ENCODE measurements at places on chromosomes 6 and 20. TPM values are rescaled to one million over a fixed set of nuclear protein-coding genes. Genes with fewer than 3 reads are reported as not detected.

DNA sequence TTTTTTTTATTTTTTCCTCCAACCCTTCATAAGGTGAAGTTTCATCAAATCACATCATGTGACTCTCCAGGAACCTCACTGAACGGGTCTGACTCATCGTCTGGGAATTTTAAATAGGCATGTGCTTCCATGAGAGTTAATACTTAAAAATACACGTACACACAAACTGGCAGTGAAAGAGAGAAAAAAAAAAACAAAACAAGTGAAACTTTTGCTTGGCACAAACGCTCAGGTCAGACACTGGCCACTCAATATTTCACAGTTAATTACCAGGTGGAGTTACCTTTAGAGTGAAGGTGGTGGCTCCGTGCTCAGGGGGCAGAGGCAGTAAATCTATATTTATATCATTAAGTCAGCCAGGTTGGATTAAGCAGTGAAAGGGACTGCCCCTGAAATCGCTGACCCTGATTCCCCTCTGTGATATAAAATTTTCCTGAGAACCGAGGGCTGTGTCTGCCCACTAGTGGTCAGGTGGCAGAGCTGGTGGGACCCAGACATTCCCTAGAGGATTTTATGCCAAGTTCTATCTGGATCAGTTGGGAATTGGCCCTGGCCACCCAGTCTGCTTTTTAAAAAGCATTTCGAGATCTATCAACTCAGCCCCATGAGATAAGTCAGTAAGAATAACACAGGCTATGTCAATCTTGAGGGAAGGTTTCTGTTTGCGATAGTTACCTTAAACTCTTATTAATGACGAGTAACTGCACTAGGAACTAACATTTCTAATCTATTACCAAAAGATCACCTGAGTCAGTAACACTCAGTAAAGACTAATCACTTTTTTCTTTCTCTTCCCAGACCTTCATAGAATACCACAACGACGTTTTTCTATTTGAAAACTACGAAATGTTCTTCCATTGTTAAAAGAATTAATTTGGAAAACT, 259.1 kb downstream of the HDGFL1 start:
- H3K36me3 ChIP-seq, result no peaks in the 10 kb centered on the region
- H3K4me1 ChIP-seq, result no peaks in the 10 kb centered on the region
- H3K27ac ChIP-seq, result no peak overlapping the region
- H3K27me3 ChIP-seq, result no peaks in the 10 kb centered on the region
- H3K4me3 ChIP-seq, result no peak overlapping the region

GRCh38 chr20:34842143-34842542, 16.7 kb upstream of the NCOA6 start:
- H3K4me3 ChIP-seq, result no peak overlapping the region
- H3K27me3 ChIP-seq, result no peaks in the 10 kb centered on the region
- DNase-seq, result no peak
- no peaks in the 10 kb centered on the region for H3K36me3 ChIP-seq

DNA sequence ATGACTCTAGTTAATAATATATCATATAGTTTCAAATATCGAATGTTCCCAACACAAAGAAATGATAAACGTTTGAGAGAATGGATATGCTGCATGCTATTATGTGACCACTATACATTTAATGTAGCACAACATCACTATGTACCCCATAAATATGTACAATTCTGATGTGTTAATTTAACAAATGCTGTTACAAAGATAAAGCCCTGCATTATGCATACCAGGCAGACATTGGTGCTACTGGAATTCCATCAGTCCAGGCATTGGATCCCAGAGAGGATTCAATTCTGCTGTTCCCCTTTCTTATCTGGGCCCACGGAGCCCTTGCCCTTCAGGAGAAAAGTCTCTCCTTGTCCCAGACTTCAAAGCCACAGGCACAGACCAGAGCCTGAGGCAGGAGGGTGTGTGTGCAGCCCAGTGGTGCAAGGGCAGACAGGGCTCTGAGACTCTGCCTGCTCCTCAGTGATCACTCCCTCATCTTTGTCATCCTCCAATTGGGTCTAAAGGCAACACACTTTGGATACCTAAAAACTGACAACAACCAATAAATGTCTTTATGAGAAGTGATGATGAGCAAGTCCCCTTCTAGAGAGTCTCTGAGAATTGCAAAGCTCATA, 45.2 kb downstream of the PSMG4 start:
- H3K4me3 ChIP-seq, result no peak overlapping the region
- H3K27me3 ChIP-seq, result no peaks in the 10 kb centered on the region
- H3K27ac ChIP-seq, result no peak overlapping the region
- peak; percentile 28 for DNase-seq
- H3K36me3 ChIP-seq, result no peaks in the 10 kb centered on the region

The PAX1 gene
- not detected for total RNA-seq

DNA sequence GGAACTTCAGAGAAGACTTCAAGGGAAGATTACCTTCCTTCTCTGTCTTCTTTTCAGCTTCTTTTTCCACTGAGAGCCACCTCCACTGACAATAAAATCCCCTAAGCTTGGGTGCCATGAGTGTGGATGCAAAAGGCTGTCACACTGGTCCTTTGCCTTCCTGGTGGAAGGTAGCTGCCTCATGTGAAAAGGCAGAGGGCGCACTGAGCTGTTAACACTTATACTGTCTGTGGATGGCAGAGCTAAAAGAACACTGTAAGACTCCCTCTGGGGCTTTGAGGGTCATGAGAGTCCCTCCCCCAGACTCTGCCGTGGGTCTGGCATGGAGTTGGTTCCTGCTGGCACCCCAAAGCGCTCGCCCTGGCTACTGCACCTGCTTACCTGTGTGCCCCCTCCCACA, 536.7 kb upstream of the IMPG1 start:
- H3K27ac ChIP-seq, result no peak overlapping the region
- H3K4me3 ChIP-seq, result no peak overlapping the region
- no peaks in the 10 kb centered on the region for H3K4me1 ChIP-seq
- H3K27me3 ChIP-seq, result no peaks in the 10 kb centered on the region
- no peak for DNase-seq
- H3K36me3 ChIP-seq, result no peaks in the 10 kb centered on the region

DNA sequence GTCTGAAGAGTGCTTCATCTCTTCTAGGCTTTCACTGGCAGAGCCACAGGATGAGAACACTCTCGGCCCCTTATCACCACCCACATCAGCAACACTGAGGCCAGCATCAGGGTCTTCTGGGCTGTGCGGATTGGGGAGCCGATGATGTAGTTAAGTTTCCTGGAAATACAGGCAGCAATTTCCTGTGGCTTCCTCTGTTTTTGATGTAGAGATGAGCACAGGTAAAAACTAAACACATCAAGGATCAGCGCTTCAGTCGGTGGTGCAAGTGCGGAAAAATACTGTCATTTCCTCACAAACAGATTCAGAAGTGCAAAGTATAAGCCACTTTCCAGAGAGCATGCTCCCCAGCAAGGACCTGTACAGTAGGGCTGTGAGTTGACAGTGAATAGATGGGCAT, 62.6 kb downstream of the BACH2 start:
- no peaks in the 10 kb centered on the region for H3K4me1 ChIP-seq
- DNase-seq, result no peak
- no peaks in the 10 kb centered on the region for H3K36me3 ChIP-seq

GRCh38 chr20:47274401-47275108, 81.9 kb downstream of the ZMYND8 start:
- no peaks in the 10 kb centered on the region for H3K4me1 ChIP-seq
- no peaks in the 10 kb centered on the region for H3K36me3 ChIP-seq
- peak overlapping the region; percentile 38 for H3K27ac ChIP-seq
- no peaks in the 10 kb centered on the region for H3K27me3 ChIP-seq

GRCh38 chr6:19322691-19323485, 514.3 kb upstream of the ID4 start:
- no peak overlapping the region for H3K4me3 ChIP-seq
- H3K4me1 ChIP-seq, result no peaks in the 10 kb centered on the region
- no peaks in the 10 kb centered on the region for H3K27me3 ChIP-seq

The ADGRF5 gene
- total RNA-seq, result 5.8 TPM

The CDH4 gene
- total RNA-seq, result not detected

The FABP7 gene
- total RNA-seq, result not detected

All from Peyer's patch (tissue), 4 donors.